Tongue (tissue), 3 donors: ENCODE measurements at places on chromosomes 5 and 9.

- DNase-seq: no peak
These were observed 88.1 kb downstream of the FGF1 start for GRCh38 chr5:142597546-142598337.

DNA sequence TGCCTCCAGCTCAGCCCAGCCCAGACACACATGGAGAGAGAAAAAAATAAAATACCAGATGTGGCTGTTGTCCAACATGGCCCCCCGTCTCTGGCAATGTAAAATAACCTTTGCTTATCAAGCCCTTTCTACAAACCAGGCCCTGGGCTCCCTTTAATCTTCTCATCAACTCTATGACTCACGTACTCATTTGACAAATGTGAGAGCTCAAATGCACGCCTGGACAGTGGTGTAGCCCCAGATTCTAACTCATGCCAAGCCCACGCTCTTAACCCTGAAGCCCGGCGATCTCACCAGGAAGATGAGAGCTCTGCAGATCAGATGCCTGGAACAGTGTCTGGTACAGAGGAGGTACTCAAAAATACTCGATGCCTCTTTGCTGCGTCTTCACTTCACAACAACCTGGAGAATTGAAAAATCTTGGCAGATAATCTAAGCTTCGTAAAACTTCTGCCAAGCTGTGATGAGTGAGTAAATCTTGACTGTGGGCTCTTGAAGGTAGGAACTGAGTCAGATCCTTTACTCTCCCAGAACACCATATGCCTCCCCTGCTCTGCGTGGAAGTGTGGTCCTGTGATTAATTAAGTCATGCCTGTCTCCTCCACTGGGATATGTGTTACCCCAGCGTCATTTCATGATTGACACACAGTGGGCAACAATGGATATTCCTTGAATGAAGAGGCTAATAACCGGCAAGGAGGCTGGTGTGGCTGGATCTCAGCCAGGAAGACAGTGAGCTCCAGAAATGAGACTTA is 102.0 kb upstream of the FSTL4 start:
- DNase-seq: no peak

DNA sequence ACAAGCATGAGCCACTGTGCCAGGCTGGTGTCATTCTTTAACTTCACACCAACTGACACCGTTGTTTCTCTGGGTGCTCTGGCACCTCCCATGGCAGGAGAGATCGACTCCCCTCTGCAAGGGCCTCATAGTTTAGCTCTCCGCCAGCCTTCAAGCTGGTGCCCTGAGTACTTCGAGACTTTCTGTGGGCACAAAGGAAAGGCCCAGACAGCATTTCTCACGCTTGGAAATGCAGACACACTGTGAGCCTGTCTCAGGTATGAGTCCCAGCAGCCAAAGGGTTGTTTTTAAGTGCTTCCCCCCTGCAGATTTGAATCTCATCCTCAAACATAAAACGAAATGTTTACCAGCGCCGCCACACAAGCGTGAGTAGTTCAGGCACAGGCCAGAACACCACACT is 11.1 kb upstream of the TCF7 start:
- no peak for DNase-seq

DNA sequence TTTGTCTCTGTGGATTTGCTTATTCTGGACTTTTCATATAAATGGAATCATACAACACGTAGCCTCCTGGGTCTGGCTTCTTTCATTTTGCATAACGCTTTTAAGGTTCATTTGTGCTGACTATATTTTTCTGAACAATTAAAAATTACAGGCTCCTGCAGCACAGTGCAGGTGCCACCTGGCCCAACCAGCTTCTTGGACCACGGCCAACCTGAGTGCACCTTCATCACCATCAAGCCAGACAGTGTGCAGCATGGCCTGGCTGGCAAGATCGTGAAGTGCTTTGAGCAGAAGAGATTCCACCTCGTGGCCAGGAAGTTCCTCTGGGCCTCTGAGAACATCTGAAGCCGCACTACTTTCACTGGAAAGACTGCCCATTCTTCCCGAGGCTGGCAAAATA is 53.5 kb upstream of the COL15A1 start:
- DNase-seq: no peak

GRCh38 chr9:134427153-134427782 is 101.0 kb downstream of the RXRA start:
- no peak for DNase-seq

GRCh38 chr5:170144286-170145023 is 38.8 kb downstream of the FOXI1 start:
- DNase-seq: no peak

DNA sequence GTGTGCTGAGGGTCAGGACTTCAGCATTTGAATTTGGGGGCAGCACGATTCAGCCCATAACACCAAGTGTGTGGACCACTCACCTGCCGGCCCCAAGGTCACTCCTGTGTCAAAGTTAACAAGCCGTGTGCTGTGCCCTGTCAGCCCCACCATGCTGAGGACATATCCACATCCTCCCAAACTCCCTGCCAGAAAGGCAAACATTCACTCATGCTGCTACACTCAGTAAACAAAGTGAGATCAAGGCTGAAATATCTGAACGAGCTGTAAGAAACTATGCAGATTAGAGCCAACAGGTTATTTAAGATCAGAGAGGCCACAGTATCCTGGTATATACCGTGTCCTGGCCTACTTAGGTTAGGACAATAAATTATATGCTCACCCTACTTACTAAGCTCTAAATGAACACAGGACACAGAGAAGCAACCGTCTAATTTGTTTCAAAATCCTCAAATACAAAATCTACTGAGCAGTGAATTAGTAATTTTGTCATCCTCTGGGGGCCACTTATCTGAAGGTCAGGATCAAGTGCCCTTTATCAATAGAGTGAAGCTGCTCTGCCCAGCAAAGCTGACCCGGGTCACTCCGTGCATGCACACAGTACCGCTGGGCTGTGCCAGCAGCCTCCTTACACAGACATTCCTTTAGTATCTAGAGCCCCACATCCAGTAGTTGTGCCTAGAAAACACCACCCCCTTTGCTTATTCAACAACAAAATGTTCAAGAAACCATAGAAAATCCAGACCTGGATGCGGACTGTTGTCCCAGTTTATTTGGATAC is 28.2 kb downstream of the RETREG1 start:
- DNase-seq: no peak

GRCh38 chr9:73515216-73515615 is 363.6 kb downstream of the ANXA1 start:
- DNase-seq: peak; percentile 35

GRCh38 chr5:141734501-141735229 is 52.6 kb upstream of the ARAP3 start:
- DNase-seq: peak; percentile 73

GRCh38 chr9:16099732-16100536 is 547.1 kb downstream of the CCDC171 start:
- DNase-seq: peak; percentile 59

- no peak for DNase-seq
These were observed 212.7 kb upstream of the FAM174A start for GRCh38 chr5:100322483-100322882.

- DNase-seq: no peak
These were observed 50.2 kb upstream of the SAP30L start for GRCh38 chr5:154395407-154396106.

- DNase-seq: peak; percentile 6
These were observed 277.2 kb upstream of the CDH9 start for GRCh38 chr5:27315363-27316270.

DNA sequence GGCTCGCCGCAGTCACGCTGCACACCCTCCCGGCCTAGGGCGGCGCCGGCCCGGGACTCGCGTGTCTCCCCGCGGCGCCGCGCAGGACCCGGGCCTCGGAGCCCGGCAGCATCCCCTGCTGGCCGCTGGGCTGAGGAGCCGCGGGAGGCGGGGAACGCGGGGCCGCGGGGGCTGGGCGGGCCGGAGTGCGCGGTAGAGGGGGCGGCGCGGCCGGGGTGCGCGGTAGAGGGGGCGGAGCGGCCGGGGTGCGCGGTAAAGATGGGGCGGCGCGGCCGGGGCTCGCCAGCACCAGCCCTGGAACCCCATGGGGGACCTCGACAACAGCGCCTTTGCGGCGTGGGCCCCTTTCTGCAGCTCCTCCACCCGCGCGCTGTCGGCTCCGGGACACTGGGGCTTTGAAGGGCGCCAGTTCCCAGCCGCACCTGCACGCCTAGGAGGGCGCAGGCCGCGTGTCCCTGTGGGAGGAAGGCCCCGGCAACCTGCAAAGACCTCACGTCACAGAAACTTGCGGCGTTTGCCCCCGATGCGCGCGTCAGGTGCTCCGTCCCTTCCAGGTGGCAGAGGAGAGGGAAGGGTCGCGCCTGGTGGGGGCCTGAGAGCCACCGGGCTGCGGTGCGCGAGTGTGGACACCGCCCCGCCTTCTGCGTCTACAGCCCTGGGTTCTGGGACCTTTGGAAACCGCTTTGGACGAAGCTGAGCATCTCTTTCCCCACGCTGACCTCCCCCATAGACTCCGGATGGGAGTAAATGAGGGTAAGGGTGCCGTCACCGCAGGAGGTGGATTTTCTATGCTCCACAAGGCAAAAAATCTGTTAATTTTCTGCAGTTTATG is 49.6 kb downstream of the NSUN2 start:
- DNase-seq: peak; percentile 61

GRCh38 chr5:58460732-58461286 is 923 bp upstream of the PLK2 start:
- DNase-seq: peak; percentile 97

- no peak for DNase-seq
These were observed 259.5 kb downstream of the BNC2 start for GRCh38 chr9:16611001-16611400.

- DNase-seq: no peak
These were observed 30.1 kb downstream of the GALNT10 start for GRCh38 chr5:154220625-154221024.

DNA sequence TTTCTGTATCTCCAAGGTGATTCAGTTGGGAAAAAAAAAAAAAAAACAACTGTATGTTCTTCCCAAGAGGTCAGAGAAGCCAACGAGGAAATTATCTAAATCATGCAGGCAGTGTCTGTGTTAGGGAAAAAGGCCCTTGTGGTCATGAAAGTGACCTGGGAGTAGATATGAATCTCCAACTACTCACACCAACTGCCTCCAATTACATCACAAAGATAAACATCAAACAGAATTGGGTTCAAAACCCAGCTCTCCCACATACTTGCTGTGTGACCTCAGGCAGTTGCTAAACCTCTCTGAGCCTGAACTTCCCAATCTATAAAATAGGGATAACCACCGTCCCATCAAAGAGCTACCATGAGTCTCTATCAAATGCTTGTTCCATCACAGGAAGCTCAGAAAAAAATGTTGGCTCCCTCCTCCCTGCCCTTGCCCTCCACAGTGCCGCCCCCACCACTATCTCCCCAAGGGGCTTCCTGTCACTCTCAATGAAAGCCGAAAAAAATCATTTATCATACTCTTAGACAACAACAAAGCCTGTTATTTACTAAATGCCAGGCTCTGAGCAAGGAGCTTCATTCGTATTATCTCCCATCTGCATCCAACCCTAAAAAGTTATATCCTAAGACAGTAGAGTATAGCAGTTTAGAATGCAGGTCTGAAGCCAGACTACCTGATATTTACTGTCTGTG is 42.9 kb downstream of the CDK5RAP2 start:
- DNase-seq: no peak

DNA sequence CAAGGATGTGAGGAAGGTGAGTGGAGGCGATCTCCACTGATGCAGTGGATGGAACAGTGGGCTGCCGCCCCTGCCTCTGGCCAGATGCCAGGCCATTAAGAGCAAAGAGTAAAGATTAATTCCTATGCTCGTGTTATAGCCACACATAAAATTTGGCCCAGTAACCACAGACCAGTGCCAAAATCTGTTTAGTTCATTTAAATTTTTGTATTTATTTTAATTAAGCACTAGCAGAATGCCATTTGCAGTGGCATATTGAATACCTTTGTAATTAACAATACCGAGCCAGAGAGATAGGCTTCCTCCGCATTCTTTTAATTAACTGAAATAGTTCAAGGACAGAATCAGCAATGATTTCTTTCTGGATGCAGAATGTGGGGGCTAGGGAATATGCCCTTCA is 179.8 kb downstream of the MED10 start:
- DNase-seq: no peak
